A673 (cell line): ENCODE measurements at places on chromosomes 4 and X. TPM values are rescaled to one million over a fixed set of nuclear protein-coding genes. Genes with fewer than 3 reads are reported as not detected.
A peak's percentile ranks its signal among the peaks of the same experiment; 100 is the strongest.

The PDE5A gene
- total RNA-seq = 1.2 TPM in 2 replicates

The ANXA3 gene
- total RNA-seq = 0.86 TPM in 1 of 2 replicates, not detected in the other

The C1GALT1C1 gene
- 9.5 and 10.2 TPM in 2 replicates for total RNA-seq

The FLNA gene
- total RNA-seq = 1,123 and 1,210 TPM in 2 replicates

The PPP2R3B gene
- total RNA-seq = 43.6 and 46.5 TPM in 2 replicates

The PABPC4L gene
- total RNA-seq = 3.4 and 4.4 TPM in 2 replicates

The LAMP2 gene
- 51.1 and 61.0 TPM in 2 replicates for total RNA-seq

The PLAC8 gene
- 0.41 TPM in 1 of 2 replicates, not detected in the other for total RNA-seq

DNA sequence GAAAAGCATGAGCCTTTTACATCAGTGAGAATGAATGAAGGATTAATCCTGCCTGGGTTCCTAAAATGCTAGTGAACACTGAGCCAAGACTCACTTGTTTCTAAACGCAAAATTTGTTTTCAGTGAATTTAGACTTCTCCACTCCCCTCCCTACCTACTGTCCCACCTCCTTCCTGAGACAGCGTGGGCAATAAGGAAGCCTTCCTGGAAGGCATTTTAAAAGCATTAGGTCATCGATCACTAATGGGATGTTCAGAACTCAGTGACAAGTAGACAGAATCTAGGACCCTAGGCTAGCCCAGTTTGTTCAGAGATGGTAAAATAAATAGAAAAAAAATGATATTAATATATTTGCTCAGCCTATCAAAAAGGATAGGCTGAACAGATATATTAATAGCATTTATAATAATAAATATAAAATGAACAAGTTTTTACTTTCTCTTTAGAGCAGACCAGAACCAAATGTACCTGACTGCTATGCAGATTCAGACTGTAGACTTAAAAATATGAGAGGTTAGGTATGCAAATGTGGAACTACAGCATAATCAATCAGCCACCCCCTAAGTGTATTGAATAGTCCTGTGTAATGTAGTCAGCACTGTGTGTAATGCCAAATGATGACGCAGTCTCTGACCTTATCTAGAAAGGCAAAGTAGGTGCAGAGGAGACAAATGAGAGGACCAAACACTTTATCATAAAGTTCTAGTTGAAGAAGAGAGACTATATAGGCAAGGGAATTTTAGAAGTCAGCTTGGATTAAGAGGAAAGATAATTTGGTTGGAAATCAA, 331.1 kb downstream of the GPAT3 start:
- no peak for DNase-seq

- DNase-seq = peak; percentile 59
Measured at GRCh38 chr4:24912252-24913118, at the start of gene CCDC149. Gene CCDC149, minus strand, starts transcription at chr4:24913042. Its CDS starts 178 bp downstream, at chr4:24912864.

DNA sequence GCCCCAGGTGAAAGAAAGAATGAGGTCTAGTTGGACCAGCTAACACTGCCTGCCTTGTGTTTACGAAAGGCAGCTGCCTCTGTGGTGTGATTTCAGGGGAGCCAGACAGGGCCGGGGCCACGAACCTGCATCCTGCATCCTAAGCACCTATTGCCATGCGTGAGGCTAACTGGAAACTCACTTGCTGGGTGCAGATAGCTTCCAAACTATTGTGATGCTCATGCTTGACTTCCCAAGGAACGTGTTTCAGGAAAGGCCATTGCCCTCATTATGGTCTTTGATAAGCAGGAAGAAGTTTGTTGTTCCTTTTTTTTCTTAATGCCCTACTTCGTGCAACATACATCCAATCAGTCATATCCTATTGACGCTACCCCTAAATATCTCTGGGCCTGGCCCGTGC, 2.3 kb upstream of the IRF2 start:
- no peak for DNase-seq

DNA sequence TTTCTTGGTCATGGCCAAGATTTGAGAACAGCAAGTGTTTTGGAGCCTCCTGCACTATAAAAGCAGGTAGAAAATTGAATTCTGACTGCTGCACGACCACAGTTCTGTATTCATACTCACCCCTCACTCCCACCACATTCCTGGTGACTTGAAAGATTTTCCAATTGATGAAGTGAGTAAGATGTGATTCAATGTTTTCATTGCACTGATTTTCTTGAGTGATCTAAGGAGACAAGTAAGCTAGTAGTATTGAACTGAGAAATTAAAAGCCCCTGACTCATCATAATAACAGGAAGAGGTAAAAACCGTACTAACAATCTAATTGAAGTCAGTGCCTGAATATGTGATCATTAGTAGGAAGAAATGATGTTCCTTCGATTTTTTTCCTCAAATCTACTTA, 6.1 kb upstream of the SEC24D start:
- DNase-seq = no peak

DNA sequence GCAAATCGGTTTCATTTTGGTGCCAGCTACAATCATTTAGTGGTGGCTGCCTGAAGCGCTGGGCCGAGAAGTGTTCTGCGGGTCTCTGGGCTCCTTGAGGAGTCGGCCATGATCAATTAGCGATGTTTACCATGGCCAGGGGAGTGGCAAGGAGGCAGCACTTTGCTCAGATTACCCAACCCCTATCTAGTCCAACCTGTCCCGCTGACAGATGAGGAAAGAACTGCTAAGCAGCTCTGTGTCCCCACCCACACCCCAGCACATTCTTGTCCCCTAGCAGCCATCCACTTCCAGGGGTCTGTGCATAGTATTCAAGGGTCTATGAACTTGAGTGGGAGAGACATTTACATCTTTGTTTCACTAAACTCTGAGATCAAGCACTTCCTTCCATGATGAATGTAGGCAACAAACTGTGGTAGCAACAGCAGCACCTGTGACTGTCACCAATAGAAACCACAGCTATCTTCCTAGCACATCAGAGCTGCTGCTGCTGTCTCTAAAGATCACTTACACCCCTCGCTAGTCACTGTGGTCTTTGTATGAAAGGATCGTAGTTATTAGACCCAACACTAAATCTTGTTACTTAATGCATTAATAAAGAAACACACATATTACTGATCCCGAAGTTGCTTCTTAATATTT, 331.6 kb downstream of the BCOR start:
- no peak for DNase-seq

DNA sequence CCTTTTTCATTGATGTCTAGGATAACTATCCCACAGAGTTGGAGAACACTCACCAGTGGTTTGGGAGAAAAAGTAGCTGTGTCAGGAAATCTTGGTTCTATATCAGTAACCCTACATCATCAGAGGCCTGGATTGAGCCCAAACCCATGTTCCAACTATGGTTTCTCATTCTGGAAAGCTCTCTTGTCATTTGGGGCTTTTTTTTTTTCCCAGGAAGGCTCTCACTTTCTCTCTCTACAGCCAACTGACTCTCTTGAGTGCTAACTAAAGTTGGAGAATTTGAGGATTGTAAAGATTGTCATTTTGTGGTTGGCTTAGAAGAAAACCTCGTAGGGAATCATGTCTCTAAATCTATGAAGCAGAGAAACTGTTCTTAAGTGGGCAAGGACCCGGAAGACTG, 228.2 kb upstream of the DIPK2B start:
- no peak for DNase-seq

DNA sequence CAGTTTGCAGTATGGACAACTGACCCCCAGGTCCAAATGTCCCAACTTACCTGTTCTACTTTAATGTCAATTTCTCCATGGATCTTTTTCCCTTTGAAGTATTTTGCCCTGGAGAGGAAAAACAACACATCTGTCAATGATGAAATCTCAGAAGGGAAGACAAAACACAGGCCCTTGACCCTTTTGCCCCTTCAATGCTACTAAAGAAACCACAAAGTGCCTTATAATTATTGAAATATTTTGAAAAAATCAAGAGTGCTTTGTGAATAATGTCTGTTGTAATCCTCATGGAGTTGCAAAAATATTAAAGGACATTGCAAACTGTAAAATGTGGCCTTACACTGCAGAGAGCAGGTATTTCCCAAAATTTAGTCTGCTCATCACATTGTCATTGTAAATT, 12.6 kb downstream of the SYN1 start:
- DNase-seq = no peak

- DNase-seq = peak; percentile 77
Measured at GRCh38 chr4:48462363-48462762, 20.8 kb upstream of the SLC10A4 start.

GRCh38 chr4:24809815-24810405, 14.5 kb downstream of the SOD3 start:
- DNase-seq = no peak

- DNase-seq = no peak
Measured at GRCh38 chrX:43870758-43871419, 11.4 kb downstream of the MAOB start.

GRCh38 chr4:22712529-22712928, 19.8 kb downstream of the GBA3 start:
- no peak for DNase-seq

DNA sequence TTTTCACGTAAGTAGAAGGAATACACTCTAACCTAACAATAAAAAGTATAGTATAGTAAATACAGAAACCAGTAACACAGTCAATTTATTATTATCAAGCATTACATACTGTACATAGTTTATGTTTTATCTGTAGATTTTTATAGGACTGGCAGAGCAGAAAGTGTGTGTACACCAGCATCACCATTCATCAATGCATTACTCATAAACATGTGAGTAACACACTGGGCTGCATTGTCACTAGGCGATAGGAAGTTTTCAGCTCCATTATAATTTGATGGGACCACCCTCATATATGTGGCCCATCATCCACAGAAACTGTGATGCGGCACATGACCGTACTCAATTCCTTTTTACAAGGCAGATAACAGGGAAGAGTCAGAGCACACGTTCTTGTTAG, 137.8 kb upstream of the RBPJ start:
- no peak for DNase-seq

DNA sequence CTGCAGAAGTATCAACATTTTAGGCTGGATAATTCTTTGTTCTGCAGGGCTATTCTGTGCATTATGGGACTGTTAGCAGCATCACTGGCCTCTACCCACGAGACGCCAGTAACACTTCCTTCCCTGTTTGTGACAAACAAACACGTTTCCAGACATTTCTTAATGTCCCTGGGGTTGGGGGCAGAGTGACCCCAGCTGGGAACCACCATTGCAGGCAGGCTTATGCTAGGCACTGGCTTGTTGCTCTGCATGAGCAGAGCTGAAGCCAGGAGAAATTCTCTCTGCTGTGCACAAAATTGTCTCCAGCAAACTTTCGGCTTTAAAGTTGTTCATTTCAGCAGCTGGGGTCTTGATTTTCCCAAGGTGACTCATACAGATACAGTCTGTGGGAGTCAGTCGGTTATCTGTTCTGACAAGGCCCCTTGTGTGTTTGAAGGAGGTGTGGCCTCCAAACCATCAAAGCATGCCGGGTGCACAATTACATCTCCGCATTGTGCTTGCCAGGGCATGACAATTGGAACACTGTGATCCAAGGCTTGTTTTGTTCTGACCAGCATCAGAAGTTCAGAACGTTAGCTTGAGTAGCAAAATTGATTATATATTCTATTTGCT, 156.4 kb upstream of the BOD1L1 start:
- DNase-seq = no peak

- DNase-seq = no peak
Measured at GRCh38 chr4:153247116-153247490, 42.9 kb downstream of the TRIM2 start.

DNA sequence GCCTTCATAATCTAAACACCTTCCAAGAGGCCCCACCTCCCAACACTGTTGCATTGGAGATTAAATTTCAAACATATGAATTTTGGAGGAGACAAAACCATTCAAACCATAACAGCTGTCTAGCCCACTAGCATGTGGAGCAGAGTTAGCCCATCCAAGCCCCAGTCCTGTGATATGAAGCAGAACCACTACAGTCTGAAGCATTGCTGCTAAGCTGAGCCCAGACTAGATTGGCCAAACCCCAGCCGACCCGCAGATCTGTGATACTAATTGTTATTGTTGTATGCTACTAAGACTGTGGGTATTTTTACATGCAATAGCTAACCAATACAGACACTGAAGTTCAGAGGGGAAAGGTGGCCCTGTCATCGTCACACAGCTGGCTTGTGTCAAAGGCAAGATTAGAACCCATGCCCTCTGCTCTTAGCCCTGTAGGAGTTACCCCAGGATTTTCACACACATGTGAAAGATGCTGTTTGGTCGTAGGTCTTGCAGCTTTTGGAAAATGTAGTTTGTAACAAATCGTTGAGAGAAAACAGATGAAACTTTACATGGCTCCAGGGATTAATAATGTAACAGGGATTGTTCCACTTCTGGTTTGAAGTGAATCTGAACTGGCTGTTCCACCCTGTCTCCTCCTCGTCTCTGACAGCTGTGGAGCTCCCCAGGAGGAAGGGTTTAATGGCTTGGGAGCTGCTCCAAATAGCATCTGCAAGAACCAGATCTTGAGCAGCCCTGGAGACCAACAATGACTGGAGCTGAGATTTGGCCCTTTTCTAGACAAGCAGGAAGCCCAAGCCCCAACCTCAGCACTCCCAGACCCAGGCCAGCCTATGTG, 517.5 kb downstream of the MID1IP1 start:
- DNase-seq = no peak

DNA sequence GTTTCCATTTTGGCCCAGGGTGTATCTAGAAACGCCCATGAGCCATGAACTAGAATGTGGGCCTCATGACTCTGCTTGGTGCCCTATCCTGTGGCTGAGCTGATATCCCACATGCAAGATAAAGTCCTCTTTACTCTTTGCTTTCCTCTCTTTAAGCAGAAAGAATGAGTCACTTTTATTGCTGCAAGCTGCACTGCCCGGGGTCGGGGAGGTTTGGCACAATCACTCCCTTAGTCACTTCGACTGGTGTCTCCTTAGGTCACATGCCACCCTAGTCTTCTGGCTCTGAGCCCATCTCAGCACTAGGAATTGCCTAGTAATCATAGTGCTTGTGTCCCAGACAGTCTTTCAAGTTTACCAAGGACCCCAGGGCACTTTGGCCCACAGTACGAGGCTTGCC, 75.1 kb upstream of the CXorf66 start:
- DNase-seq = peak; percentile 52

DNA sequence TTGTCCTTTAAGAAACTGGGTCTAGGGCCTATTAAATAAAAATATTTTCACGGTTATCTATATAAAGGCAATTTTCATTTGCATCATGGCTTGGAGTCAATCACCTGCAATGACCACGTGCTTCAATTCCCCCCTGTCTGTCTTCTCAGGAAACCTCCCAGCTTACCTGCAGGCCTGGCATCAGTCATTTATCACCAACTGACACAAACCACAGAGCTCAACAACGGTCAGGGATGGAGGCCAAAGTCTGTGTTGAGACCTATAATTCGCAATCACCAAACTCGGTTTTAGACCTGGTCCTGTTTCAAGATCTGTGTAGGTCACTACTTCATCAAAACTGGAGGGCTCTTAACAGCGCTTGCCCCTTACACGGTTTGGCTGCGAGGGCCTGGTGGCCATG, 1.9 kb downstream of the SLC9A7 start:
- DNase-seq = no peak

GRCh38 chr4:158450741-158451140, 70.9 kb upstream of the RXFP1 start:
- no peak for DNase-seq

- DNase-seq = no peak
Measured at GRCh38 chrX:10208953-10209352, 52.2 kb downstream of the CLCN4 start.

GRCh38 chr4:78776079-78776728, at the start of gene BMP2K:
Gene BMP2K, plus strand, starts transcription at chr4:78776350. Its CDS starts 194 bp downstream, at chr4:78776544.
- DNase-seq = peak; percentile 75
